ENCODE measurements at places on chromosomes 6 and 20.
A peak's percentile ranks its signal among the peaks of the same experiment; 100 is the strongest.

GRCh38 chr6:16760516-16761470 lies at the start of gene ATXN1:
Gene ATXN1 (minus strand): TSS chr6:16761460.
- DNase-seq, result peak; percentile 71

- no peak for DNase-seq
Observed at GRCh38 chr20:15865553-15865952, 707.7 kb downstream of the KIF16B start.

DNA sequence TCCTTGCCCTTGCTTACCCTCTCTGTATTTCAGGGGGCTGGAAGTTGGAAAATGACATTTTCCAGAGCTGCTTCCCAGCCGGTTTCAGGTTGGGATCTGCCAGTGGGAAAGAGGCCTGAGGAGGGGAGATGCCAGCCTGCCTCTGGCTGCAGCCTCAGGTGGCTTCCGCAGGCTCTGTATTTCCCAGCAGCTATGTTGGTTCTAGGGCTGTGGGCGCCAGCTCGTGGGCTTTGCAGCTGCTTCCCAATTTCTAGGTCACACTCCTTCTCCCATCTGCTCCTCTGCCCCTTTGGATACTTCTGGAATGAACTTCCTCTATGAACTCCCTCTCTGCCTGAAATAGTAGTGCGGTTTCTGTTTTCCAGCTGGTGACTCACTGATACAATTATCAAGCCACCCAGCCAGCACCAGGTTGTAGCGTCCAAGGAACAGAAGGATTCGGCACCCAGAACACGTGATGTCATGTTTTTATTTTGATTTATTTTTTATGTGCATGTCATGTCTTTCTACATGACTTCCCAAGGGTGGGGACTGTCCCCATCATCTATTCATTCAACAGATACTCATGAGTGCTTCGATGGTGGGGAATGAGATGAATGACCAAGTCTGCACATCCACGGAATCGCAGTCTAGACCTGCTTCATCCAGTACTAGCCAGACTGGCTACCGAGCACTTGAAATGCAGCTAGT lies 38.0 kb downstream of the TGM2 start:
- DNase-seq, result peak; percentile 63

DNA sequence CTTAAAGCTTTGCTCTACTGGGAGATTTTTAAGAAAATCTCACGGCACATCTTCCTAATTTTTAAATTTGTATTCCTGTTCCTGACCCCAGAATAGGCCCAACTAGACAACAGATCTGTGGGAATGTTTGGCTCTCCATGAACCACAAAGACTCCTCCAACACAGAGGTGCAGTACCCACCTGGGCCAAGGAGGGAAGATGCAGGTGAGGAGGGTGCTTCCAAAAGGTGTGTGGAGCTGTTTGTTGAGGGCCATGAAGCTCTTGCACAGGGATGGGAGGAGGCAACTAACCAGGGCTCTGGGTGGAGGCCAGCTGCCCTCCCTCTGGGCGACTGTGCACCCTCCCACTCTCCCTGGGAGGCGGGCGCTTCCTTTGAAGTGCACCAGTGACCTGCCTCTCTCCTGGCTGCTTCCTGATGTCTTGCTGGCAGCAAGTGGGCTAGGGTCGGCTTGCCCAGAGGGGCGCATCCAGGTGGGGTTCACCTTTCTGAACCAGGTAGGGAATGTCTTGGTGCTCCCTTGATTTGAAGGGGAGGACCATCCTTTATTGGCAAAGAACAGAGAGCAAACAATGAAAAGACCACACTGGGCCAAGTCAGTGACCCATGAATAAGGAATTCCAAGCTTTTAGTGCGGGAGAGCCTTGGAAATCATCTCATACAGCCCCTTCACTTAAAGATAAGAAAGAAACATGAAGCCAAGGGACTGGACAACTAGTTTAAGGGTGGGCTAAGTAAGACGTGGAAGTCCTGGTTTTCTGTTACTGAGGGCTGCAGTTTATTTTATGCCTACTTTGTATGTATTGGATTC lies 76.0 kb downstream of the ANKRD6 start:
- no peak for DNase-seq

GRCh38 chr6:100457311-100457990 lies 7.3 kb downstream of the SIM1 start:
- DNase-seq, result no peak

DNA sequence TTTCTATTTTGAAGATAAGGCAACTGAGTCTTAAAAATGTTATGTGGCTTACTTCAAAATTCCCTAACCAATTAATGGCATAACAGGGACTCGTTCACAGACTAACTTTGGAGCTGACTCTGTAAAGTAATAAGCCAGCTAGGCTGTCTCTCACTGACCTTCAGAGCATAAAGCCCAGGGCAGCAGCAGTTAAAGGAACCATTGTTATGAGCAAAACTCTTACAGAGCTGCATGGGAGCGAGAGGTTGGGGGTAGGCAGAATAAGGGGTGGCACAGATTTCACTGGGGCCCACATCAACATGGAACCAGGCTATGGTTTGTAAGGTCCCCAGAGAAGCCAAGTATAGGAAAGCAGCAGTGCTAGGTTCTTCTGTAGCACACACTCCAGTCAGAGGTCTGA lies 637.8 kb downstream of the RFPL4B start:
- no peak for DNase-seq

DNA sequence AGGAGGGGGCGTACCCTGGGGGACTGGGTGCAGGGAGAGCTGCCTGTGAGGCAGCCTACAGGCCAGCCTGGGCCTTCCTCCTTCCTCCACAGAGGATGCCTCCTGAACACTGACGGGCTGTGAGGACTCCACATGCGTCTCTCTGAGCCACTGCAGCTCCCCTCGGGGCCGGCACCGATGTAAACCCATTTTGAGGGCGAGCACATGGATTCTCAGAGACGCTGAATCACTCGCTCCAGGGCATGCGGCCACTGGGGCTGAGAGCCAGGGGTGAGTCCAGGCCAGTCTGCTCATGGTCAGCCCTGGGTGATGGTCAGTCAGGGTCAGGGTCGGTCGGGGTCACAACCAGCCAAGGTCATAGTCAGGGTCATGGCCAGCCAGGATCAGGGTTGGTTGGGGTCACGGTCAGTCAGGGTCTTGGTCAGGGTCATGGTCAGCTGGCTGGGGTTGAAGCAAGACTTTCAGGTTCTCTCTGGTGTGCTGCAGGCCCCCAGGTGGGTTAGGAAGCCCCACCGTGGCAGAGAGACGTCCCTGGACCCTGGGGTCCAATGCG lies 14.7 kb upstream of the RBBP8NL start:
- DNase-seq, result no peak

- DNase-seq, result peak; percentile 49
Observed at GRCh38 chr6:125640441-125641150, 108.8 kb upstream of the HEY2 start.

DNA sequence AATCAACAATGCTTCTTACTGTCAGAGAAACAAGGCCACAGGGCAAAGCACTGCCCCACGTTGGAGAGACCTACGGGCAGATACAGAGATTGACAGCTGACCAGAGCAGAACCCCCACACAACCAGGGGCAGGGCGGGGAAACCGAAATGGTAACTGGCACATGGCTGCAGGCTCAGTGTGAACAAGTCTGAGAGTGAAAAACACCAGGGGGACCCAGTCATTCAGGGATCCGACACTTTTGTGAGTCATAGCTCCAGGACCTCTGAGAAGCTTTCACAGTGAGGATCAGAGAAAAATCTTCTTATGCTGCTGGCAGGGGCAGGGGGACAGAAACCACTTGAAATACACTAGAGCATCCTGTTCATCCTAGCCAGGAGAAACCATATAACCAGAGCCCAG lies 254.2 kb downstream of the C6orf118 start:
- DNase-seq, result peak; percentile 14

GRCh38 chr20:59825944-59826759 lies 107.3 kb downstream of the SYCP2 start:
- DNase-seq, result no peak

DNA sequence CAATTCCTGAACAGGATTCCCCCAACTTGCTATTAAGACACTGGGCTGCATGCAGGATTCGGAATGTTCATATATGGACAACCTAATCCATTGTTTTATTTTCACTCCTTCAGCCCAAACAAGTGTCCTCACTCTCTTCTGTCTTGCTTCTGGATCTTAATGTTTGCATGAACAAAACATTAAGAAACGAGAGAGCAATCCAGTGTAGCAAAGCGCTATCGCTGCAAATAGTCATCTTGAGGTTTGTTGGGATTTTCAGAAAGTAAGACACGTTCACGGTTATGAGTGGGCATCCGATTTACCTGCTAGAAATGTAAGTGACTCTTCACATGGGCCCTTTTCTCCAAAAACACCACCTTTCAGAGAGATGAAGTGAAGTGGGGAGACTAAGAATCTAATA lies 156.4 kb downstream of the MBOAT1 start:
- no peak for DNase-seq
